ENCODE measurements at places on chromosomes 3 and 15. TPM values are rescaled to one million over a fixed set of nuclear protein-coding genes. Genes with fewer than 3 reads are reported as not detected.

DNA sequence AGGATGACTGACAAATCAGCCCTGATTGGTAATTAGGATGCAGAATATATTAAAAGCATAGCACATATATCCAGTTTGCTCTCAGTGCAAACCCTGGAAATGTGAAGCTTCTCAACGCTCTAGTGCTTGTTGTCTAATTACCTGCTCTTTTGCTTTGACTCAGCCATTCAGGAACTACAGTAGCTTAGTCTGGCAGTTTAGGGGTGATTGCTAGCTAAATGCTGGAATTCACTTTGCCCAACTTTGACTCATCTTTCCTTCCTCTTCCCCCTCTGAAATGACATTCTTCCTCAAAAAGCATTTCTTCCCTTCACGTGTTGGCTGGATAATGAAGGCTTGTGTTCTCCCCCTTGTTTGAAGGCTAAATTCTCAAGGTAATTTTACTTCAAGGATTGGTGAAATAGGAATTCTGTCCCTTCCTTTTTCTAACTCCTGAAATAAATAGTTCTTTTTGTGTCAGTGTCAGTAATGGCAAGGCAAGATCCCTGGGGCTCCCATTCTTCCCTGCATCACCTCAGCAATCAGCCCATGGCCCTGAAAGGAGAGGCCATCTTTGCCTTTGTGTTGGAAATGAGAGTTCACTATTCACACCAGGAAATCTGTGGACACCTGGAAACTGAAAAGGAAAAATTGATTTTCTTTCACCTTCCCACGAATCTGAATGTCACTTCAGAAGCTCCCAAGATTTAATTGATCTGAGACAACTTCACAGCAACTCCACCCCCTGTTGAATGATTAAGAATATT, 103.6 kb downstream of the ECT2 start:
- DNase-seq: no peak

DNA sequence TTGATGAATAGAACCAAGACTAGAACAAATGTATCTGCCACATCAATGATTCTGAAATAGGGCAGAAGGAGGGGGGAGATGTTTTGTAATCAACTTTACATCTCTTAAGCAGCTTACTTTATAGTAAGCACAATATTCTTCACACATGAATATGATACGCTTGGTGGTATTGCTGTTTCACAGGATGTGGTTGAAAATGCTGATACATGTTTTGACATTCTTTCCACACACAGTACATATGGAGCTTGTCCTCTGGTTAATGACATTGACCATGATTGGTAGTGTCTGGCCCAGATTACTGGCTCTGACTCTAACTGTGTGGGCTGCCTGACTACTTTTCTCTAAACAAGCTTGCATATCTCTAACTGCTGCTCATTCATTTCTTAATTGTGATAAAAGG, 168.9 kb downstream of the KLHL25 start:
- DNase-seq: no peak

DNA sequence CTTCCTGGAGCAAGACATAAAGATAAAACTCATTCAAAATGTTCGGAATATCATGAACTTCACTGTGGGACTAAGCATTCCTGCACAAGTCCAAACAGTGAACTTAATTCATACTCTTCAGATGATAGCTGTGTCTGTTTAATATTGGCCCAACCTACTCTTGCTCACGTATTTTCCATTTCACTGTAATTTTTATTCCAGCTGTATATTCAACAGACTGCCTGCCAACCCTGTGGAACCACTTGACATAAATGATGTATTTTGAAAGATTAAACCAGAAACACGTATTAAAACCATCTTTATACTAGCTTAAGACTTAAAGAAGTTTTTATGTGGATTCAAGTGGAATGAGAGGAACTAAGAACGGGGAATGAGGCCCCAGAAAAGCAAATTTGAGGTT, 172.5 kb downstream of the TMEM108 start:
- DNase-seq: no peak

DNA sequence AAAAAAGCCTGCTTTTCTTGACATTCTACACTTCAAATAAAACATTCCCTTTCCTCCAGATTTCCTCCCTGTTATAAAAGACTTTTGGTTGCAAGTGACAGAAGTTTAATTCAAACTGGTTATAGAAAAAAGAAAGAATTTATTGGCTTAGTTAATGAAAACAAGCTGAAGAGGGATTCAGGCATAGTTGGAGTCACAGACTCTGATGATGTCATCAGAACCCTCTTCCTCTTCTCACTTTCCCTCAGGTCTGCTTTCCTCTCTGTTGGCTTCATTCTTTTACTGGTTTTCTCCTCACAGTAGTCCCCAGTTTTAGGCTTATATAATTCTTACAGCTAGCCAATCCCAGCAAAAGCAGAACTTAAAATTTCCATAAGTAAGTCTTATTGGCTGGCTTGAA, 32.0 kb upstream of the MBNL1 start:
- no peak for DNase-seq

DNA sequence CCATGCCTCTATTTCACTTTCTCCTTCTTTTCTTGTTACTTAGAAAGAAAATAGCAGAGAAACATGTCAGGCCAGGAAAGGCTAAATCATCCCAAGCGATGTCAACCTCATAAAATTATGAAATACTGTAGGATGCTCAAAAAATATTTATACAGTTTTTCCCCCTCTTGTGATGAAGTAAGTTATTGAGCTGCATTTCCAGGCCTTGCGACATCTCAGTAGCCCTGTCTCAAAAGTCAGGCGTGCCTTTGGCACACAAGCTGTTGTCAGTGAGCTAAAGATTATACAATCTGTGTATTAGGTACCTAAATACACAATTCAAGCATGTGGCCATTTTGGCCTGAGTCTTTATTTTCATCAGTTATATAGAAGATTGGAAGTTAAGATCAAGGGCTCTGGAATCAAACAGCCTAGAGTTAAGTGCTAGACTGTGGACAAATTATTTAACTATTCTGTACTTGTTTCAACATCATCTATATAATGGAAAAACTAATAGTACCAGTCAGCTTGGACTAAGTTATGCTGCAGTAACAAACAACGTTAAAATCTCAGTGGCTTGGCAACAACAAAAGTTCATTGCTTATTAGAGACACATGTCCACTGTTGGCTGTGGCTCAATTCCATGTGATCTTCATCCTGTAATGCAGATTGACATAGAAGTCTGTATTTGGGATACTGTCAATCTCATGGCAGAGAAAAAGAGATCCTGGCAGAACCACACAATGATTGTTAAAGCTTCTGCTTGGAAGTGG, 406.4 kb upstream of the PROK2 start:
- no peak for DNase-seq

GRCh38 chr15:79067969-79068368, 22.6 kb downstream of the RASGRF1 start:
- no peak for DNase-seq

GRCh38 chr15:38002883-38003477, 68.5 kb downstream of the TMCO5A start:
- DNase-seq: no peak

GRCh38 chr15:70715840-70716485, 47.4 kb downstream of the UACA start:
- no peak for DNase-seq

DNA sequence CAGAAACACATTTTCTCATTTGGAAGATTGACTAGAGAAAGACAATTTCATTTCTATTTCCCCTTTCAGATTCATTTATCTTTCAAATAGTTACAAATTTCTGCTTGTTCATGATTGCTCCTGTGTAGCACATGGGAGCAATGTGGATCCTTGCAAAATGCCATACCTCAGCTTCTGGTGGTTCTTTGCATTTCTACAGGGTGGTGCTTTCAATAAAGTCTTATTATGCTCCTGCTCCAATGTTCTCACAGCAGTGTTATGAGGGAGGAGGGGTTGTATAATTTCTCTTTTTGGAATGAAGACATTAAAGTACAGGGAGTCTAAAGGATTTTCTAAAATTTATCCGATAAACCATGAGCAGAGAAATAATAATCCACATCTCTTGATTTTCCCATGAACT, 280.1 kb upstream of the ATP10A start:
- DNase-seq: no peak

- no peak for DNase-seq
Measured at GRCh38 chr3:120129718-120130513, 35.7 kb upstream of the GSK3B start.

GRCh38 chr3:172270557-172271166, 177.6 kb downstream of the GHSR start:
- no peak for DNase-seq

Gene LRRC34
- 3.3 TPM for total RNA-seq

Gene IQCF6
- not detected for total RNA-seq
